ENCODE measurements at places on chromosomes 7 and 10.
A peak's percentile ranks its signal among the peaks of the same experiment; 100 is the strongest.

- no peak for DNase-seq
Observed at GRCh38 chr10:70137135-70137534, 4.5 kb upstream of the AIFM2 start.

- no peak for DNase-seq
Observed at GRCh38 chr10:101224910-101225823, 4.1 kb downstream of the LBX1 start.

GRCh38 chr10:7035126-7035761 lies 375.6 kb downstream of the SFMBT2 start:
- no peak for DNase-seq

GRCh38 chr7:142891490-142892082 lies 6.0 kb upstream of the TRPV6 start:
- no peak for DNase-seq

DNA sequence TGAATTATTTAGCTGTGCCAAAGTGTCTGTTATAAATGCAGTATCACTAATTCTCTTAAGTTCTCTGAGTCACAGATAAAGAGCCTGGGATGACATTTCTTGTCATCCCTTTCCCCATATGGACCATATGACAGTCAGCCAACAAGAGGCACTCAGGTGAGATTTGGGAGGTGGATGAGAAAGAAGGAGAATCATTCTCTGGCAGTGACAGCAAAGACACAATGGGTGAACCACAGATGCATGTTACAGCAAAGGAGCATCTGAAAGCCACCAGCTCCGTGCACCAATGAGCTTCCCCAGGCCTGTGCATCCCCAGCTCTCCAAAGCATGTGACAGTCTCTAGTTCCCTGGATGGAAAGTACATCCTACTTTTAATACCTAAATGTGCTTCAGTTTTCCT lies 10.8 kb downstream of the GIMAP6 start:
- DNase-seq = no peak

- no peak for DNase-seq
Observed at GRCh38 chr7:142598297-142598696, 151.0 kb upstream of the PRSS1 start.

- DNase-seq = no peak
Observed at GRCh38 chr7:51899611-51900010, 583.0 kb upstream of the COBL start.

GRCh38 chr7:106009503-106010226 lies 46.6 kb downstream of the CDHR3 start:
- DNase-seq = peak; percentile 99

- peak; percentile 51 for DNase-seq
Observed at GRCh38 chr10:51244309-51244708, 170.0 kb downstream of the PRKG1 start.

DNA sequence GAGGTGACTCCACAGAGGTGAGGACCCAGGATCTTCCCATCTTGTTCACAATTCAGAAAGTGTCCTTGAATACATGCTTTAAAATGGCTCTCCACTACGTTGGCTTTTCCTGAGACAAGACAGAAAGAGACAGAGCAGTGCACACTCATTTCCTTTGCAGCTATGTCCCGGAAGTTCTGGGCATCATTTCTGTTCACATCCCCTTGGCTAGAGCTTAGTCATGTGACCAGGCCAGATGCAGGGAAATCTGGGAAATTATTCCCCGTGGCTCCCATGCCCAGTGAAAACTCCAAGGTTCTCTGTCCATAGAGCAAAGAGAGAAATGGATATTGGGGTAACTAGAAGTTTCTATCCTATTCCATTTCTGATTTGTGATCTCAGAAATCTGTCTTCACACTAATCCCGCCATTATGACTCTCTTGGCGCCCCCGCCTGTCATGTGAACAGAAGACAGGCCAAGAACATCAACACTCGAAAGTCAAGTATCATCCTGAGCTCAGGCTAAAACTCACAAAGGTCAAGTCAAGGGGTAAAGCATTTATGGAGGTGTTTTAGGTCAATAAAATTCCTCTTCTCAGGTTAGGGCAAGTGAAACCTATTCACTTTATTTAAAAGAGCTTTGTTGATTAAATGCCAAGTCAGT lies 251.4 kb upstream of the HABP2 start:
- DNase-seq = no peak

DNA sequence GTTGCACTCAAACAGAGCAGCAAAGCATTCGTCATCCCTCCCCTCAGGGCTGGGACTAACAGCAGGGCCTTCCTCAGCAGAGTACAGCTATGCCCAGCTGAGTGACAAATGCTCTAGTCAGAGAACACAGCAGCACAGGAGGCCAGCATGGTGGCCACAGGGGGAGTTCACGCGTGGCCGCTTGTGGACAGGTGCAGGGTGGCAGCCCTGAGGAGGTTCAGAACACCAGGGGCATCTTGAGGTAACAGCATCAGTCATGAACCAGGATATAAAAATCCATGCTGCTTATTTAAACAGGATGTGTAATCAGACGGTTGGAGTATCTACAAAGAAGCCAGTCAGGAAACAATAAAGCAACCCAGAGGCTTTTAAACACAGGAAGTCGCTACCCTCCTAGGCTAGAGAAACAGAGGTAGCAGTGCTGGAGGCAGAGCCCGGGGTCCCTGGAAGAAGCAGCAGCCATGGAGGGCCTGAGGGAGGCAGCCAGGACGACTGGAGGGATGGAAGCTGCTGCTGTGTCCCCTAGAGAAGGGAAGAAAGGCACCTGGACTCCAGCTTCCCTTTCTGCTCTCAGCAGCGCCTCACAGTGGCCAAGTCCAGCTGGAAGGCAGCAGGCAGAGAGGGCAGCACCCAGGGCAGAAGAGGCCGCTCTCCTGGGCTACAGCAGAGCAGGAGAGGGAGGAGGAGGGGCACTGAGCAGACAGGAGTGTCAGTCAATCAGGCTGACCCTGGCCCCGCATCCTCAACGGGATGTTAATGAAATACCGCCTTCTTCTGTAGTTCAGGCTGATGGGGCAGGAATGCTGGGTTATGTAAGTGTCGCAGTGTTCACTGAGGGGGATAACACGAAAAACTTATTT lies 70.8 kb upstream of the UCN3 start:
- DNase-seq = peak; percentile 26

DNA sequence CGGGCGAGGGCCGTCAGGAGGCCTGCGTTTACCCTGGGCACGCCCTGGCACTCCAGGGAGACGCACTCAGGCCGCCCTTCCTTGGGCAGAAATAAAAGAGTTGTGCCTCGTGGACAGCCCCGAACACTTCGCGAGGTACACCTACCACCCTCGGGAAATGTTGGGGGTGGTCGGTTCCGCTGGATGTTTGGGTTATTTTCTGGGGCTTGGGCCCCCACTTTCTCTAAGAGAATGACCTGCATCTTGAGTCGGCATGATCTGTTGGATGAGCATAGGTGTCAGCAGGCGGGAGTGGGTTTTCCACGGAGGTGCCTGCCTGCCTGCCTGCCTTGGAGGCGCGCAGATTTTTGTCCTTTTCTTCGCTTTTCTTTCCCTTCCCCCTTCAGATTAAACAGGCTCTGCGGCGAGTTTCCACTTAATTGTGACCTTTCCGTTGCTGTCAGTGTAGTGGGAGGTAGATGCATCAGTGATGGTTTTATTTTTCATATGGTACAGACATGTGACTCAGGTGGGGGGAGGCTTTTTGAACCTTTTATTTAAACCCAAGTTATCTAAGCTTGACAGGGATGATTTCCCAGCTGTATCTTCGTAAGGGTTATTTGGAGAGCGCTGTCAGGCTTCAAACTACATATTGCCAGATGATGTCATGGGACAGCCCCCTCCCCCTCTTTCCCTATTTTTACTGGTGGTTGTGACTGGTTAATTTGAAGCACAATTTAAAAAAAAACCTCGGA lies 661 bp downstream of the HECTD2 start:
- DNase-seq = peak; percentile 45

DNA sequence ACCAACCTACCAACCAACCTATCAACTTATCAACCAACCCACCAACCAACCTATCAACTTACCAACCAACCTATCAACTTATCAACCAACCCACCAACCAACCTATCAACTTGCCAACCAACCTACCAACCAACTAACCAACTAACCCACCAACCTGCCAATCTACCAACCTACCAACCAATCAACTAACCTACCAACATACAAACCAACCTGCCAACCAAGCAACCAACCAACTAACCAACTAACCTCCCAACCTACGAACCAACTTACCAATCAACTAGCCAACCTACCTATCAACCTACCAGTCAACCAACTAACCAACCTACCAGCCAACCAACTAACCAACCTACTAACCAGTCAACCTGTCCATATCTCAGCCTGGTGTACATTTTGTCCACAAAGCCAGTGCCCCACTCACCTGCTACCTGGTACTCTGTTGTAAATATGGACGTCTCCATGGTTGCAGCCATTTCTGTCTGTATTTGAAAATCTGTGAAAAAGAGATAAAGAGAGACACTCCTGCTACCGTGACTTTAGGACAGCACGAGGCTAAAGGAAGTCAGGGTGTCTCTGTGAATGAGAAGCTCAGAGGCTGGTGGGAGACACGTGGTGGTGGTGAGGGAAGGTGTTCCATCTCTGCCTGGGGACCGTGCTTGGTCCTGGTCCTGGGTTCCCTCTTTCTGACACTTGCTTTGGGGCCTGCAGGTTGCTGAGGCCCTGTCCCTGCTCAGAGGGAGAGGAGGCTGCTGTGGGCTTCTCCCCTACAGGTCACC lies 41.9 kb upstream of the IL15RA start:
- no peak for DNase-seq

- no peak for DNase-seq
Observed at GRCh38 chr10:72421885-72422540, 67.3 kb upstream of the DNAJB12 start.

GRCh38 chr10:14723052-14723689 lies 51.5 kb downstream of the FAM107B start:
- no peak for DNase-seq

DNA sequence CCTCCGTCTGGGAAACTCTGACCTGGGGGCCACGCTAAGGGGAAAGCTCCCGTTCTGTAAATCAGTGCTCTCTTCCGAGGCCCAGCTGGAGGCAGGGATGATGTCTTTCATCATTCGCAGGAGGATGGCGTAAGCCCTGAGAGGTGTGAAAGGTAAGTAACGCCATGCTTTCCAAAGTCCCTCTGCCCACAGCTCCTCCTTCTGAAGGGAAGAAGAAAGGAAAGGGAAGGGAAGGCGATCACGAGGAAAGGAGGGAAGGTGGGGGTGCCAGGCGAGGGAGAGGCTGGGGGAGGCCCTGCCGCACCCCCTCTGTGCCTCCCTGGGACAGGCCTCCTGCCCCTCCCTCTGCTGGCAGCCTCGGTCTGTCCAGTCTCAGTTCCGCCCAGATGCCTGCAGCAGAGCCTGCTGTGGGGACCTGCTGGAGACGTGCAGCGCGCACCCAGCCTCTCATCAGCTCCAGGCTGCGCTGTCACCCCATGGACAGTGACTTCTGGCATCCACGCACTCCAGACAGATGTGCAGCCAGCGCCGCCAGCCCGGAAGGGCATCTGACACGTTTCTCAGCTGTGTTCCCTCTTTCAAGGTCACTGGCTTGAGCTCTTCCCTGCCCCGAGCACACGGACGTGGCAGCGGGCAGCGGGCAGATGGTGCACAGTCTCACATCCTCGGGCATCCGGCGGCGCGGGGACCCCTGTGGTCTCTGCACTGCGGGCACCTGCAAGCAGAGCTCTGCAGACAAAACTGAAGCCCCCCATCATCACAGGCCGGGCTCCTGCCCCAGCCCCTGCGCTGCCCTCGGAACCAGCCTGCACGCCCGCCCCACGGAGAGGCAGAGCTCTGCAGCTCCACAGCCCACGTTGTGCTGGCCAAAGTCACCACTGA lies 60.6 kb downstream of the INSIG1 start:
- no peak for DNase-seq

GRCh38 chr7:22787951-22788350 lies 34.7 kb downstream of the TOMM7 start:
- no peak for DNase-seq

DNA sequence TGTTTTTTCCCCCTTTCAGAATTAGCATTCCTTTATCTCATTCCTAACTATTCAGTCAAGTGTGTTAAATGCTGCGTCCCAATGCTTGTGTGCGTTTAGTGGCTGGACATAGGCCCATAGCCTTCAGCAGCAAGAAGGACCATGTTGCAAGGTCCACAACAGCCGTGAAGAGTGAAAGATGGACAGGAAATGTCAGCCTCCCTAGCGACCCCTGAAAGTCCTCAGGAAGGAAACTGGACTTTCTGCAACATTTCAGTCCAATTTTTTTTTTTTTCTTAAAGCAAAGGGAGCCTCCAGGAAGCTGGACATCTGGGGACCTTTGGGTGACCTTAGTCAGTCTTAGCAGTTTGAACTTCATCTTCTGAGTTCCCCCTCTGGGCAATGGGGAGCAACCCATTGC lies 550.7 kb upstream of the MGMT start:
- DNase-seq = no peak

- DNase-seq = peak; percentile 85
Observed at GRCh38 chr10:60944058-60944909, at the start of gene RHOBTB1. TSS of gene RHOBTB1 (minus strand) at chr10:60944185. CDS start at chr10:60911542, 32,643 bp downstream.

- DNase-seq = no peak
Observed at GRCh38 chr7:96224685-96225084, 97.2 kb downstream of the SLC25A13 start.

DNA sequence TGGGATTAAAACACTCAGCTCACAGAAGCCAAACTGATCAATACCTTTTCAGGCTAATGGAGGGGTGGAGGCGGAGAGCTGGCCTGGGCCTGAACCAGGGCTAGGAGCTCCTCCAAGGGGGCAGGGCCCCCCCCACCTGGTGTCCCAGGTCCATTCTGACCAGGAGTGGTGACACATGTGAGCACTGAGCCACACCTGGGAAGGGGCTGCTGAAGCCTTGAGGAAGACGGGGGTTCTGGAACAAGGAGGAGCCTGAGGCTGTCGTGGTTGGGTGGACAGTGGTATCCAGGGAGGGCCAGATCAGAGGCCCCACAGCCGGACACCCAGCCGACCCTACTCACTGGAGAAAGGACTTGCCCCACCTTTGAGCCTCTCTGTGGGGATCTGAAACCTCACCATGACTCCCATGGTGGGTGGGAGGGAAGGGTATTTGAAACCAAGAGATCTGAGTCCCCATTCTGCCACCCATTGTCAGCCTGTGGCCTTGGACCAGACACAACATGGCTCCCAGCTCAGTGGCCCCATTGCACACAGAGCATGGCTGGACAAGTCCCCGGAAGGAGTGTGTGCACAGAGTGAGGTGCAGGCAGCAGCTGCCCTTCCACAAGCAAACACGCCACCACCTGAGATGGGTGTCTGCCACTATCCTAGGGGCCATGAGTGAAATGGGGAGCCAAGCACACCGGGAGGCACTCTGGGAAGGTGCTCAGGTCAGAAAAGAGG lies 12.4 kb downstream of the TMEM273 start:
- no peak for DNase-seq
